NCI-H187 treated with DMSO at 0.1 percent for 48 hours (cell line): ENCODE measurements at places on chromosomes 6 and 20.

DNA sequence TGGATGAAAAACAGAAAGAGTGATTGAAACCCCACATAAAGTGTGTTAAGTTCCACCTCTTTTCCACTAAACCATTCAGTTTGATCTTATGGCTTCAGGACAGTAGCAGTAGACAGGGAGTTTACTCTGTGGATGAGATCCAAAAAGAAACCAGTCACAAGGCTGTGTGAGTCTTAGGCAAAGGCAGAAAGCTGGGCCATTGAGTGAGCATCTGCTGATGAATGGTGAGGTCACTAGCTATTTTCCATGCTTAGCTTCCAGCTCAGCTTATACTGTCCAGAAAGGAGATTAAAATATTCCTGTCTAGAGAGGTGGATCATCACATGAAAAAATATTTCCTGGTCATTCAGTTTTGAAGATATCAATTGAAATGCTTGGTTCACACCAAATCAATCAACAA, 1643.9 kb downstream of the HACE1 start:
- no peak for DNase-seq

DNA sequence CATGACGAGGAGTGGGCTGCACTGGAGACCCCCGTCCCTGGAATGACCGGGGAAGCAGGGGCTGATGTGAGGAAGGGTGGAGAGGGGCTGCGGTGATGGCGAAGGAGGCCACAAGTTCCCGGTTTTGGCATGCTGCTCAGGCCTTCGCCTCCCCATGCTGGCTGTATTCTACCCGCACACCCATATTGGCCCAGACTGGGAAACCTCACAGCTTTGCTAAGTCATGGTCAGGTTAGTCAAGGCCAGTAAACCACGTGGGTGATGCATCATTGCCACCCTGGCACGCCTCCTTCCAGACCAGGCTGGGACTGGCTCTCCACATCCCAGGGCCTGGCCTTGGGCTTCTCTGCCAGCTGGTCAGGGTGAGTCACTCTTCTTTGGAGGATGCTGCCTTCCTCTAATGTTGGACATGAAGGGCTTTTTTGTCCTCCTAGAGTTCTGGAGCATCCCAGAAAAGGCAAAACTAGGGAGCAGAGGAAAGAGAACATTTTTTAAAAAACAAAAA, 53.8 kb downstream of the PCNA start:
- DNase-seq: no peak

DNA sequence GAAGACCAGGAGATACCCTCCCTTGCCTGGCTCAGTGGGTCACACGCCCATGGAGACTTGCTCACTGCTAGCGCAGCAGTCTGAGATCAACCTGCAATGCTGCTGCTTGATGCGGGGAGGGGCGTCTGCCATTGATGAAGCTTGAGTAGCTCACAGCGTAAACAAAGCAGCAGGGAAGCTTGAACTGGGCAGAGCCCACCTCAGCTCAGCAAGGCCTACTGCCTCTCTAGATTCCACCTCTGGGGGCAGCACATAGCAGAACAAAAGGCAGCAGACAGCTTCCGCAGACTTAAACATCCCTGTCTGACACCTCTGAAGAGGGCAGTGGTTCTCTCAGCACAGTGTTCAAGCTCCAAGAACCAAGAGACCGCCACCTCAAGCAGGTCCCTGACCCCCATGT, 271.3 kb downstream of the ESR1 start:
- DNase-seq: no peak

DNA sequence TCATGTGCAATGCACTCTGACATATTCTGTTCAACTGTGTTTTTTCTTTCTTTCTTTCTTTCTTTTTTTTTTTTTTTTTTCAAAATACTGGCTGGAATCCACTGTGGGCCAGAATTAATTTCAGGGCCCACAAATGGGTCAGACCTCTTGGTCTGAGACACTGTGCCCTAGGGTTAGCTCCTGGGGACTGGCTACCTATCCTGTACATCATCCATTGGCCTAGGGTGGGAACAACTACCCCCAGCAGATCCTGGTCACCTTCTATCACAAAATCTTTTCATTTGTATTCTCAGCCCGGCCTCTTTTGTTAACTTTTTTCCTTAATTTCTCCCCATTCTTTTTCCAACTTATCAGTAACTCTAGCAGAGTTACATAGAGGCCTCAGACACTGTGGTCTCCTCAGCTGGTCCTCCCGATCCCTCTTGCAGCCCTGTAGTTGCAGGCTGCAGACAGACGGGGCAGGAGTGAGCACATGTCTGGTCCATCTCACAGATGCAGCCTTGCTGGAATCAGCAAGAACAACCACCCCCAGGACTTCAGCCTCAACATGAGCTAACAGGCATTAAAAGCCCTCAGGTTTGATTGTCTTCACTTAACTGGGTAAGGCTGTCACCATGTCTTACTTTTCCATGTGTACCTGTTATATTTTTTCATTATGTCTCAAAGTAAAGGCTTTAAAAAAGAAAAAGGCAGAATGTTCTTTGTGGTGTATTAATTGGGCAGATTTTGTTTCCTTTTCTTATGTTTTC, 41.3 kb downstream of the TXLNB start:
- peak; percentile 3 for DNase-seq

GRCh38 chr6:41288030-41288753, 1.7 kb upstream of the TREM1 start:
- peak; percentile 83 for DNase-seq

DNA sequence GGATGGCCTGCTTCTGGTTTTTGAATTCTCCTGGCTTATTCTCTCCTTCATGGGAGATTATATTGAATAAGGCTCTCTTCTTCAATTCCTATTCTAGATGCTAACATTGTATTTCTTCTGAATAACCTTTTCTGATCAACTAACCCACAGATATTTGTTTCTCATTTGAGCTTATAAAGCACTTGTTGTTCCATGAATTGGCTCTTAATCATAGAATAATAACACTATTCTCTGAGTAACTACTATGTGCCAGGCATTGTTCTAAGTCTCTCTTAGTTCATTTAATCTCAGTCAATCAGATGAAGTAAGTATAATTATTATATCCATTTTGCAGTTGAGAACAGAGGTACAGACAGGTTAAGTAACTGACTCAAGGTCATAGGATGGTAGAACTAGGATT, 136.3 kb upstream of the MLIP start:
- no peak for DNase-seq

GRCh38 chr6:147642458-147642857, 134.0 kb downstream of the SAMD5 start:
- no peak for DNase-seq

DNA sequence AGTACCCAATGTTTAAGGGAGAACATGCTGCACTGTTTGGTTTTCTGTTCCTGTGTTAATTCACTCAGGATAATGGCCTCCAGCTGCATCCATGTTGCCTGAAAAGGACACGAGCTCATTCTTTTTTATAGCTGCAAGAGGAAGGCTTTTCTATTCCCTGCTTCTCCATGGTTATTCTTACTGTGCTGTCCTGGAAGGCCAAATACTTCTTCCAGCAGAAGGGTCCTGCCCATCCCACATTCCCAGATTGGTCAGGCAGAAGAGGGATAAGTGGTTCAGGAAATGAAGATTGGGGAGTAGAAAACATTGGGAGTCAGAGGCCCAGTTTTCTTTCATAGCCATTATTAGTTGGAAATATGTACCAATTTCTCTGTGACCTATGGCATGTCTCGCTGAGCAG, 122.4 kb downstream of the TCP11 start:
- no peak for DNase-seq

DNA sequence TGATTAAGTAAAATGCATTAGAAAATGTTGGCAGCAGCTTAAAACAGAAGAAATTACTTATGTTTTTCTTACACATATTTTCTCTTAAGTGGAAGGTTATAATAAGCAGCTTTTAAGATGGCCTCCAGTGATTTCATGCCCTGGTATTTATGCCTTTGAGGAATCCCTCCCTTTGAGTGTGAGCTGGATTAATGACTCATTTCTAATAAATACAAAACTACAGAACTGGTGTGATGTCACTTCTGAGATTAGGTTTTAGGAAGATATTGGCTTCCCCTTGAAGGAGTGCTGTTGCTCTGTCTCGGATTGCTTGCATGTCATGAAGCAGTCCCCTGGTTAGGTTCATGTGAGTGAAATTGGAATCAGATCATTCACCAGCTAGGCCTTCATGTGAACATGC, 143.2 kb upstream of the EPHA7 start:
- DNase-seq: no peak

DNA sequence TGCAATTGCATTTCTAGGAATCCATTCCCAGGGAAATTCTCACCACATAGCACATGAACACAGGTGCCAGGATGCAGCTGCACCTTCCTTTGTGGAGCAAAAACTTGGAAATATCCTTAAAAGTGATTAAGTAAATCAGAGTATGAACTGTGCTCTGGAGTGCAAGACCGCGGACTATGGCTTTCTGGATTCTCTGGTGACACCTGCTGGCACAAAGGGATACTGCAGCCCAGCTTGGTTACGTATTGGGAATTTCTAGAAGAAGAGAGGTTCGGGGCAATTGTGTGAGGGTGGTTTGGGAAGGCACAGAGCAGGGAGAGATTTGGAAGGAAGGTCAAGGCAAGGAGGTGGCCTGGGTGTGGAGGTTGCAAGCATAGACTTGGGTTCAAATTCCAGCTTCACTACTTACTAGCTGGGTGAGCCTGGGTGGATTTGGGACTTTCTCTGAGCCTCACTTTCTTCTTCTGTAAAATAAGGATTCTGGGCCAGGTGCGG, 15.9 kb upstream of the PEDS1 start:
- no peak for DNase-seq

DNA sequence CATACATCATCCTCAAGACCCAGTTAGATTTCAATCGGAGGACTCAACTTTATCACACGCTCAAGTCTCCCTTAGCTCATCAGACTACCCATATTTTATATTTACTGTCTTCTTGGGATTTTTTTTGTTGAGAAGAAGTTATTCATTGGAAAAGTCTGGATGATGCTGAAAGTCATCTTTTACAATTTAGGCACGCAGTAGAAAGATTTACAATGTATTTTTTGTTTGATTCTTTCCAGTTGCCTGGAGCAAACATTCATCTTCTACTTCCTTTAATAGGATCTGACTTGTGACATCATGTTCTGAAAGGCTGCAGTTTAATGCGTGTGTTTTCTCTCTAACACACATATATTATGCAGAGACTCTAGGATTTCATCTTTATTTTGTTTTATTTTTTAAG, 235.7 kb downstream of the DOK5 start:
- DNase-seq: no peak

- DNase-seq: no peak
Measured at GRCh38 chr20:50815162-50815989, 20.5 kb downstream of the BCAS4 start.

- DNase-seq: no peak
Measured at GRCh38 chr6:37551867-37552266, 52.2 kb upstream of the CCDC167 start.

DNA sequence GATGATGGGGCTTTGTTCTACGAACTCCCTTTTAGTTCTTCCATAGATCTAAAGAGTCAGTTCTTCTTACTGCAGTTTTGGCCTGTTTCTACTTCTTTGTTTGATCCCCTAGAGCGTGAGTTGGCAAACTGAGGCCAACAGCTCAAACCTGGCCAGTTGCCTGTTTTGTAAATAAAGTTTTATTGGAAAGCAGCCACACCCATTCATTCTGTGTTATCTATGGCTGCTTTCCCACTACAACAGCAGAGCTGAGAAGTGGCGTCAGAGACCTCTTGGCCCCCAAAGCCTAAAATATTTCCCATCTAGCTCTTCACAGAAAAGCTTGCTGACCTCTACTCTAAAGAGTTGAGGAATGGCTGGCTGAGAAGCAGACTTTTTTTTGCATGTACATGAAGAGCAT, 52.2 kb downstream of the EYA2 start:
- DNase-seq: no peak

GRCh38 chr6:2979819-2980464, 8.6 kb upstream of the SERPINB6 start:
- no peak for DNase-seq

GRCh38 chr6:18219591-18219990, 44.7 kb downstream of the DEK start:
- no peak for DNase-seq

DNA sequence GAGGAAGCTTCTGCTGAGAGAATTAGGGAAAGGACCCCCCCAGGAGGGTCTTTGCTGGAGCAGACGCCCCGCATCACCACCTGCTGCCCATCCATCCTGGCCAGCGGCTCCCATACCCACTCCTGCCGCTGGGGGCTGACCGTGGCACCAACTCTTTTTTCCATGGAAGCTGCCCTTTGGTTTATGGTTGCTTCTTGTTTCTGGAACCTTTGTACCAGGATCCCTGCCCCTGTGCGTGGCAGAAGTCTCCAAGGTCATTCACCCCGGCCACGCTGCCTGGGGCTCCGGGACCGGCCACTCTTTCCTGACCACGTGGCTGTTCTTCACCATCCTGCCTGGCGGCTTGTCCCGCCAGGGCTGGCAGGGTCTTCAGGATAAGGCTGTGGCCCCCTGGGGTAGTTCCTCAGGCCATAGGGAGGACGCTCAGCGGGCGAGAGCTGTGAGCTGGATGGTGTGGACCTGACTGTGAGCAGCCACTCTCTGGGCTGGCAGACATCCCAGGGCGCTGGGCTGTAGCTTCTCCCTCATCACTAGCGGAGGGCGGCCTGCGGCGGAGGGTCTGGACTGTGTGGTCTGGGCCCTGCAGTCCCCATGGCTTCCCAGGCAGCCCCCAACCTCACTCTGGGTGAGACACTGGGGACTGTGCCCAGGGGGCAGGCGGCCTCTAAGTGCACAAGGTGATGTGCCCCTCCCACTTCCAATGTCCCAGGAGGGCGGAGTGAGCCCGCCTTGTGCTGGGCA, 22.8 kb upstream of the RBBP8NL start:
- DNase-seq: no peak

GRCh38 chr6:7916959-7917358, 6.4 kb upstream of the TXNDC5 start:
- DNase-seq: no peak

GRCh38 chr20:51763965-51764602, 4.1 kb downstream of the ATP9A start:
- DNase-seq: no peak

DNA sequence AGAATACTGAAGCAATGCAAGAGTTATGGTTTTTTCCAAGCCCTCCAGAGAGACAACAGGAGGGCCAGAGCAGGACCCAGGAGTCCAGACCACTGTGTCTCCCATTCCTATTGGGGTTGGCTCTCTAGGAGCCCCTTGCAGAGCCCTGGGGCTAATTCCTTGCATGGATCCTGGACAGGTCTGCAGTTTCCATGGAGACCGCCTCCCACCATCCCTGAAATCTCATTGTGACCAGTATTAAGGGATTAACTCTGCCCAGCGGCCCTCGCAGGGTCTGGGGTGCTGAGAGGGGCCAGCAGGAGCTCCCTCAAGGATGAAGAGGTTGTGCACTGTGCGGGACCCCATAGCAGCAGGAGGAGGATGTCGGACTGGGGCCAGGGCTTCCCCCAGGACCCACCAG, 34.8 kb downstream of the HNF4A start:
- DNase-seq: no peak

- no peak for DNase-seq
Measured at GRCh38 chr6:53879608-53880007, 84.8 kb downstream of the LRRC1 start.

GRCh38 chr20:10288954-10289646, 70.5 kb downstream of the SNAP25 start:
- DNase-seq: no peak
